GM13976 (cell line): ENCODE measurements at places on chromosomes 1 and 21.
A peak's percentile ranks its signal among the peaks of the same experiment; 100 is the strongest.

DNA sequence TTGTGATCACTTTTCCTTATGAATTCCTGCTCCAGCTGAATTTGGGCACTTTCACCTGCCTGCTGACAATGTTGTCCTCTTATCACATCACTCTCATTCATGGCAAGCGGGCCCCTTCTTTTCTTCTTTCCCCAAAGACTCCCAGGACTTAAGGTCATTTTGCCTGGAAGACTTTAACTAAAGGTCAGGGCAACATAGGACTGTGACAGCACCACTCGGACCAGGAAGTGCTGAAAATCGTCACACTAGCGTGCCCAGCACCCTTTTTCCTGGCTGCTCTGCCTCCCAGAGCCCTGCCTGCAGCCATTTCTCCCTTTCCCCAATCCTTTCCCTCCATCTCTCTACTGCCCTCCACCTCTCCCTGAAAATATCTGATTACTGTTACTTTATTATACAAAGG lies 35.4 kb downstream of the CD34 start:
- DNase-seq = no peak

- DNase-seq = no peak
These were observed 112.6 kb downstream of the GRIK1 start for GRCh38 chr21:29827236-29827635.

GRCh38 chr1:230126529-230127104 lies 59.6 kb downstream of the GALNT2 start:
- DNase-seq = no peak

- no peak for DNase-seq
These were observed 486.3 kb downstream of the TTLL7 start for GRCh38 chr1:83512373-83513193.

- peak; percentile 72 for DNase-seq
These were observed 34.6 kb upstream of the WNT4 start for GRCh38 chr1:22177354-22178003.

- DNase-seq = no peak
These were observed 272.6 kb upstream of the FMN2 start for GRCh38 chr1:239819096-239819495.

GRCh38 chr1:57736940-57737339 lies 313.1 kb upstream of the DAB1 start:
- no peak for DNase-seq

- DNase-seq = no peak
These were observed 7.9 kb downstream of the MYOG start for GRCh38 chr1:203077956-203078355.

- no peak for DNase-seq
These were observed 45.3 kb upstream of the RGS5 start for GRCh38 chr1:163248064-163248463.

GRCh38 chr1:14113271-14113670 lies 413.3 kb downstream of the PRDM2 start:
- DNase-seq = no peak

GRCh38 chr1:6260961-6261614 lies at the start of gene GPR153:
Gene GPR153 (minus strand): TSS chr1:6261098. CDS start chr1:6254905, 6,193 bp downstream.
- DNase-seq = peak; percentile 89

GRCh38 chr1:113804421-113805255 lies 7.6 kb downstream of the RSBN1 start:
- no peak for DNase-seq

DNA sequence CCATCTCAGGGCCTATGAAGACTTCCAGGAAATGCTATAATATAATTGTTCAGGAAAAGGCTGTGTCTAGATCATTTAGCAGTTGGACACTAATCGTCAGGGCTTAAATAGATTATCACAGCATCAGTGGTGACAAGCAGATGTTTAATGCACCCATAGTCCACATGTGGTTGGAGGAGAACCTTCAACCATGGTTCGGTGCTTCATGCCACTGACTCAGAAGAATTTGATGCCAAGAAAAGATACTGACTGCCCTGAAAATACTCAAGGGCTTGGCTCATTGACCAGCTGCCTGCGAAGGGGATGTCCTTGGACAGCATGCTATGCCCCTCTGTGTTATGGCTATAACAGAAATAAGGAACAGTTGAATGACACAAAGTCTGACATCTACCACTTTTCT lies 175.7 kb downstream of the HHIPL2 start:
- DNase-seq = no peak

DNA sequence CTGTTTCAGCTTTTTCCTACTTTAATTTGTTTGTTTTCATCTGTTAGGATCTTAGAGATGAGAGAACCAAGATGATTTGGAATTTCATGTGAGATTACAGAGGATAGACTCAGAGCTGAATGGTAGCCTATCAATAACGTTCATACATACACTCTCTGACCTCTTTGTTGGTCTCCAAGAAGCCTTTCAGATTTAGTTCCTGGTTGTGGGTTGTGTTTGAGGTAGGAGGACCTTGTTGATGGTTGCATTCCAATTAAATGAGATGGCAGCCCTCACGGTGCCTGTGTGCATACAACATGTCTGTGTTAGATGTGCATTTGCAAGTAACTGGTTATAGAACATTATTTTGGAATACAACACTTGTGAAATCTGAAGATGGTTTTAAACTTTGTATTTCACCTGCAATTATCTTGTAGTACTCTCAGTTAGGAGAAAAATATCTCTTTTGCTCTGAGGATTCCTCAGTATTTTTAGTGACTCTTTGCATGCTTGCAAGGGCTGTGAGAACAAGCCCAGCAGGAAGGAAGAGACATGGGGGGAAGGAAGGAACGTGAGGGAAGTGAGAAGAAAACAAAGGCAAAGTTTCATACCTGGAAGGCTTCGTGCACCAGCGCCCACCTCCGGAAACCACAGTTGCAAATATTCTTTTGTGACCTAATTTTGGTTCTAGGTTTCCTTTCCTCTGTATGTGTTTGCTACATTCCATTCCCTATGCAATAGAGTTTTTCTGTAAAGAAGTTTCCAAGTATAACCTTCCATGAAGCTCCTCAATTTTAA lies 291.8 kb downstream of the DISC1 start:
- no peak for DNase-seq

GRCh38 chr1:31116022-31116421 lies 50.5 kb upstream of the PUM1 start:
- DNase-seq = no peak

DNA sequence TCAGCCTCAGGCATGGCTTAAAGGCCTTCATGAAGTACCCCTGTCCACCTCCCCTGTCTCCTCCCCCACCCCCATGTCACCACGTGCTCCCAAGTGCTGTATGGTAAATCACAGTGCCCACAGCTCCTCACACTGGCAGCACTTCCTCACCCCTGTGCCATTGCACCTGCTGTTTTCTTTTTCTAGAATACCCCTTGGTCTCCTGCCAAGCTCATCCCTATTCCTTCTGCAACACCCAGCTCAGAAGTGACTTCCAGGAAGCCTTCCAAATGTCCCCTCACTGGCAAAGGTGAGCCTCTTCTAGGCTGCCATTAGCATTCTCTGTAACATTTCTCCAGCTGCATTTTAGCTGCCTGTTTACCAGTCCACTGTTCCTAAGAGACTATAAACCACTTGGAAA lies 9.4 kb downstream of the AKNAD1 start:
- DNase-seq = no peak

DNA sequence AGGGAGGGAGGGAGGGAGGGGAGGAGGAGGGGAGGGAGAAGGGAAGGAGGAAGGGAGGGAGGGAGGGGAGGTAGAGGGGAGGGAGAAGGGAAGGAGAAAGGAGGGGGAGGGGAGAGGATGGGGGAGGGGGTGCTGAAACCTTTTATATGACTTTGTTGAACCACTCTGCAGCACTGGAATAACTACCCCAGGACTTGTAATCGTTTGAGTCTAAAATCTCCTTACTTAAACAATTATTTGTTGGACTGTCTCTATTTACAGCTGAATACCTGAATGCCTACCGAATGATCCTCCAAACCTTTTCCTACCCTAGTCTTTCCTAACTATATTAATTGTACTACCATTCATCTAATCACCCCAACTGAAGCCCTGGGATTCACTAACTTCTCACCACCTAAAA lies 181.8 kb downstream of the TPR start:
- DNase-seq = no peak

DNA sequence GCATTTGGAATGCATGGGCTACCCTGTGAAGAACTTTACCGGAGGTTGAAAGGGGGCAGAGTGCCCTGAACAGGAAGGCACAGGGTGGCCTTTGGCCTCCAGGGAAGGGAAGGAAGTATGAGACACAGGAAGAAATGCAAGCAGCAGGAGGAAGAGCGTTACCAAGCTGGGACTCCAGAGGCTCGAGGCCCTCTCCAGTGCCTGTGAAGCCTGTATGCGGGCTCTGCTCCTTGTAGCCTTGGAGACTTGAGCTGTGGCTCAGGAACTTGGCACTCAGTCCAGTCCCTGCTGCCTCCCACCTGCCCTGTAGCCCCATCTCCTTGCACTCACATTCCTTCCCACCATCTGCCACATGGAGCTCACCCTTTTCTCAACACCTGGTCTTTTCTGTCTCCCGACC lies 33.5 kb upstream of the RNF19B start:
- no peak for DNase-seq

DNA sequence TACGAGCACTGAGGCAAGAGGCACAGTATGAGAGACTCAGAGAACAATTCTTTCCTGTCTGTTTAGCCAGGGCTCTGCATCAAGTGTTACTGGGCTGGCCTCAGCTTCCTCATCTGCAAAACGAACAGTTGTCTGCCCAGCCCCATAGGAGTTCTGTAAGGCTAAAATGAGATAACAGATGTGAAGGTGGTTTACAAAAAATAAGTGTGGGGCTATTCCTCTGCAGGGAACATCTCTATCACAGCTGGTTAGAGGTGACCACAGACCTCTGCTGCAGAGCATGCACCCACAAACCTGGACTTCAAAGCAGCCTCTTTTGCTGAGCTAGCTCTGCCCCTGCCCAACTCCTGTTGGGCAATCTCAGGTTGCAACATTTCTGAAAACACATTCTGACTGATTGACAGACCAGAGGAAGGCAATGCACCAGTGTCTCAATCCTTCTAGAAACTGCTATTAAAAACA lies 10.5 kb upstream of the OLIG1 start:
- no peak for DNase-seq

GRCh38 chr1:239361403-239361802 lies 25.0 kb upstream of the CHRM3 start:
- no peak for DNase-seq

DNA sequence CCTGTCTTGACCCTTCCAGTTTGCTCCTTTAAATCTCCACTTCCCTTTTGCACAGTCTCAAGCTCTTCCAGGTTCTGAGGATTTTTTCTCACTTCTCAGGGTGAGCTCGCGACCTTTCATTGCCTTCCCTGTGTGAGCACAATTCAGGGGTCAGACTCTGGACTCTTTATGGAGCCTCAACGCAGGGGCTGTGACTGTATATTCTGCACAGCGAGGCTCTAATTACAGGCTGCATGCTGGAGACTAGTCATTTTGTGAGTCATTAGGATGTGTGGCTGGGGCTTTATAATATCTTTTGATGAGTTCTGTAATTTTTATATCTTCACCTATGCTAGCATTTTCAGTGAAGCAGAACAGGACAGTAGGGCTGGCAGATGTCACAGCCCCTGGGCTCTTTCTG lies 270.7 kb downstream of the KAZN start:
- no peak for DNase-seq

- no peak for DNase-seq
These were observed 2.4 kb downstream of the SSBP3 start for GRCh38 chr1:54403808-54404261.

GRCh38 chr1:41656825-41657500 lies 172.5 kb upstream of the EDN2 start:
- DNase-seq = no peak

- DNase-seq = no peak
These were observed 357.9 kb upstream of the USP24 start for GRCh38 chr1:55572878-55573734.

GRCh38 chr1:221669441-221669840 lies 72.4 kb downstream of the DUSP10 start:
- no peak for DNase-seq

GRCh38 chr1:100322436-100323211 lies 29.7 kb upstream of the CDC14A start:
- no peak for DNase-seq

GRCh38 chr1:1034439-1034781 lies 14.5 kb downstream of the AGRN start:
- no peak for DNase-seq

DNA sequence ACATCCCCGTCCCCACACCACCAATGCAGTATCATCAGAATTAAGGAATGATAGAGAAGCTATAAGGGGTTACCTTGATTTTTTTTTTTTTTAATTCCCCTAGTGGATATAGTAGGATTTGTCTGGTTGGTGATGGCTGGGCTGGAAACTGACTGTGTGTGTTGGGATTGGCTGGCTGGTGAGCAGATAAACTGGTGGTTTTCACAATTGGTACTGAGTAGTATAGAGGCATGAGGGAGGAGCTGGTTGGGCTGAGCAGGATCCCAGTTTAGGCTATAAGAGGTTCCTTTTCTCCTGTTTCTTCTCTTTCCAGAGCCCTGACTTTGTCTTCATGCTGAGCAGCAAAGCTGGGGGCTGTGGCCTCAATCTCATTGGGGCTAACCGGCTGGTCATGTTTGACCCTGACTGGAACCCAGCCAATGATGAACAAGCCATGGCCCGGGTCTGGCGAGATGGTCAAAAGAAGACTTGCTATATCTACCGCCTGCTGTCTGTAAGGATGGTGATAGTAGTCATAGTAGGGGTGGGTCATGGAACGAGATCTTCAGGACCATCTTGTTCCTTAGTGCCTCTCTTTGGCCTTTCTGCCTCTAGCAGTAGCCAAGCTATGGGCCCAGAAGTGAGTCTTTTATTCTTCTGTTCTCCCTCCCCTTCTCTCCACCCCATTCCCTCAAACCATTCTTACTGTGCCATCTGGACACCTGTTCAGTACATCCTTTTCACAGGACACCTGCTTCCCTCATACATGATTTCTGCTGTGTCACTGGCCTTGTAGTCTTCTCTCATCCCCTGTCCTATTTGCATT lies 26.9 kb downstream of the RAD54L start:
- DNase-seq = no peak

DNA sequence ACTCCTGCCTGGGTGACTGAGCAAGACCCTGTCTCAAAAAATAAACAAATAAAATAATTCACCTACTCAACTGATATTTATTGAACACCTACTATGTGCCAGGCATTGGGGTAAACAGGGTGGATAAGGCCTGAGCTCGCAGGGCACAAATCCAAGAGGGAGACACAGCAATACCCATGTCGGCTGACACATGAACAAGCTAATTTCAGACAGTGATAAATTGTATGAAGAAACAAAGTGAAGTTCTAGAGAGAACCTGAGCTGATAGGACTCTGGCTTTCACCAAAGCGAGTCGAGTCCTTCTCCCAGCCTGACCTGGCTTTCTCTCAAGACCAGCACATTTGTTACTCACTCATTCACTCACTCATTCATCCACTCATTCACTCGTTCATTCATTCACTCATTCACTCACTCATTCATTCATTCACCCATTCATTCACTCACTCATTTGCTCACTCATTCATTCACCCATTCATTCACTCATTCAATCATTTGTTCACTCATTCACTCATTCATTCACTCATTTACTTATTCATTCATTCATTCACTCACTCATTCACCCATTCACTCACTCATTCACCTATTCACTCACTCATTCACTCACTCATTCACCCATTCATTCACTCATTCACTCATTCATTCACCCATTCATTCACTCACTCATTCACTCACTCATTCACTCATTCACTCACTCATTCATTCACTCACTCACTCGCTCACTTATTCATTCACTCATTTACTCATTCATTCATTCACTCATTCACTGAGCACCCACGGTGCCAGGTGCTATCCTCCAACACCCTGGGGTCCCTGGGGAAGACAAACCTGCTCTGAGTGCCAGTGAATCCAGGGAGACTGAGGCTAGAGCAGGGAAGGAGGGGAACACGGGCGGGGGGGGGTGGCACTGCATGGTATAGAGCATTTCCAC lies 37.4 kb upstream of the CASZ1 start:
- DNase-seq = no peak
